ENCODE measurements at places on chromosomes 3 and 15. TPM values are rescaled to one million over a fixed set of nuclear protein-coding genes. Genes with fewer than 3 reads are reported as not detected.

Gene HRG
- not detected for polyA plus RNA-seq

Gene AGBL1
- not detected for polyA plus RNA-seq

Gene LMCD1
- 0.09 TPM for polyA plus RNA-seq

- H3K27ac ChIP-seq = peak overlapping the region; percentile 92
- peaks cover 23% of the 10 kb centered on the region for H3K4me1 ChIP-seq
- no peaks in the 10 kb centered on the region for H3K27me3 ChIP-seq
- H3K4me3 ChIP-seq = no peak overlapping the region
Observed at GRCh38 chr15:85706779-85707518, 87.8 kb downstream of the KLHL25 start.

GRCh38 chr3:185813205-185813604 lies 11.6 kb downstream of the IGF2BP2 start:
- peaks cover 34% of the 10 kb centered on the region for H3K4me1 ChIP-seq
- H3K27me3 ChIP-seq = no peaks in the 10 kb centered on the region
- peak; percentile 39 for DNase-seq
- peak overlapping the region; percentile 45 for H3K27ac ChIP-seq
- H3K36me3 ChIP-seq = no peaks in the 10 kb centered on the region
- H3K4me3 ChIP-seq = no peak overlapping the region

GRCh38 chr3:173429527-173429926 lies 32.0 kb downstream of the NLGN1 start:
- no peak overlapping the region for H3K27ac ChIP-seq
- DNase-seq = no peak
- no peaks in the 10 kb centered on the region for H3K27me3 ChIP-seq
- no peak overlapping the region for H3K4me3 ChIP-seq
- no peaks in the 10 kb centered on the region for H3K4me1 ChIP-seq
- no peaks in the 10 kb centered on the region for H3K36me3 ChIP-seq

- no peak for DNase-seq
- no peak overlapping the region for H3K4me3 ChIP-seq
- no peaks in the 10 kb centered on the region for H3K27me3 ChIP-seq
- no peak overlapping the region for H3K27ac ChIP-seq
Observed at GRCh38 chr3:148186881-148187280, 510.8 kb upstream of the AGTR1 start.

GRCh38 chr3:51385621-51386091 lies 565 bp downstream of the MANF start:
- H3K4me3 ChIP-seq = peak overlapping the region; percentile 99
- H3K4me1 ChIP-seq = peaks cover 52% of the 10 kb centered on the region
- DNase-seq = no peak
- peaks cover 20% of the 10 kb centered on the region for H3K36me3 ChIP-seq

DNA sequence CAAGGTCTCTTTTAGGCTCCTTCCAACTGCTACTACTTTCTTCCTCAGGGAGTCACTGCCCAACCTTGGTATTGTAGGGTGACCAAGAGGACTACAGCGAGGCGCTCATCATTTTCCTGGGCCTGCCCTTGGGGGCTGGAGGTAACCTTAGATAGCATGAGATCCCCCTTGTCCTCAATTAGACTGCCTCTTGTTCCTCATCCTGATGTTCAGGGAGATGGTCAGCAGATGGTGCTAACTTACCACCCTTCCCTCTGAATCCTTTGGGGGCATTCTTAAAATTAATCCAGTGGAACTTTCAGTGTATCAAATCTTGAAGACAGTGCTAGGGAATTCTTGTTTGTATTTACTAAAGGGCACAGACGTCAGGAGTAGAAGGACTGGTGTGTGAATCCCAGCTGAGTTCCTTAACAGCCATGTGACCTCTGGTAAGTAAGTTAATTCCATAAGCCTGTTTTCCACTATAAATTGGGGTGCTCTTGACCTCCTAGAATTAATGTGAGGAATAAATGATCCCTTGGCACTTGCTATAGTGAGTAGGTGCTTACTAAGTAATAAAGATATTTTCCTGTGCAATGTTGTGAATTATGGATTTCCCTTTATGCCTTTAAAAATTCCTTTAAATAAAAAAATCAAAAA lies 4.1 kb upstream of the CLPX start:
- H3K27me3 ChIP-seq = no peaks in the 10 kb centered on the region

- DNase-seq = no peak
- no peak overlapping the region for H3K27ac ChIP-seq
- H3K4me3 ChIP-seq = no peak overlapping the region
- H3K36me3 ChIP-seq = no peaks in the 10 kb centered on the region
Observed at GRCh38 chr3:127043731-127044510, 61.0 kb downstream of the PLXNA1 start.

DNA sequence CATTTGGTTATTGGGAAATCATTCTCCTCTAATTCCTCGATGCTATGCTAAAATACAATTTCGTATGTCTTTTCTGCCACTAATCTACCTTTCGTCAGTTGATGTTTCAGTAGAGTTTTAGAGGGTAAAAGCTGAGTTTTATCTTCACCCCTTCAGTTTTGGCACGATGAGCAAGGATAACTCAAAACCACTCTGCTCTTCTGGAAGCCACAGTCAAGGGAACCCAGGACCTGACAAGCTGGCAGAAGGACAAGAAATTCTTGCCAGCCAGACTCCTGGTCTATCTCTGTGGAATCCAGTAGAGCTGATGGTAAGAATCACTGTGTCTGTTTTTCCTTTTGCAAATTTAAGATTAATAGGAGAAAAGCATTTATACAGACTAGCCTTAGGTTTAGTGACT lies 414.4 kb upstream of the LRRC3B start:
- no peak overlapping the region for H3K4me3 ChIP-seq
- no peak for DNase-seq
- H3K27me3 ChIP-seq = no peaks in the 10 kb centered on the region
- no peaks in the 10 kb centered on the region for H3K36me3 ChIP-seq

- no peaks in the 10 kb centered on the region for H3K4me1 ChIP-seq
- H3K4me3 ChIP-seq = no peak overlapping the region
- H3K27ac ChIP-seq = no peak overlapping the region
- no peaks in the 10 kb centered on the region for H3K36me3 ChIP-seq
Observed at GRCh38 chr3:127185962-127186674, 6.8 kb upstream of the PRR23E start.
